NCI-H2107 (cell line): ENCODE measurements at places on chromosomes 2 and 18.

DNA sequence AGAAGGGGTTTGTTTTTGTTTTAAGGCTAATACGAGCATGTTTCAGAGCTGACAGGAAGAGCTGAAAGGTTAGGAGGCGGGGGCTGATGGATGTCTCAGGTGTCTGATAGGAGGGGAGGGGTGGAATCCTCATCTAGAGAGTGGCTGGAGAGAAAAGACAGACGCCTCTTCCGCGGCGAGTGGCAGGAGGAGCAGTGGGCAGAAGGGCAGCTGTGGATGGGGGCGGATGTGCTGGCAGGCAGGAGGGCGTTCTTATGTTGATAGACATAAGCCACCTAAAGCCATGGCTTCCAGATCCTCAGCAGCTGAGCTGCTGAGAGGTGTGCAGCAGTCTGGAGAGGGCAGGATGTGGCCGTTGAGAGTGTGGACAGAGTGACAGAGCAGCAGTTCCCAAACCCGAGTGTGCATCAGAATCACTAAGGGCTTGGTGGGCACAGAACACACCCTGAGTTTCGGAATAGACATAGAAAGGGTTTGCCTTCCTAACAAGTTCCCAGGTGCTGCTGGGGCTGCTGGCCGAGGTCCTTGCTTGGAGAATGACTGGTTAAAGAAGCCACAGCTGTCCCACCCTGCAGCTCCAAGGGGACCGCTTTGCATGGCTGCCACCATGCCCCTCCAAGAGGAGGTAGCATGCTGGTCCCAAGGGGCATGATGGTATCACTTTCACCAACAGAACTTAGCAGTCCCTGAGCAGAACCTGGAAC is 3.0 kb upstream of the ITM2C start:
- no peak for DNase-seq

DNA sequence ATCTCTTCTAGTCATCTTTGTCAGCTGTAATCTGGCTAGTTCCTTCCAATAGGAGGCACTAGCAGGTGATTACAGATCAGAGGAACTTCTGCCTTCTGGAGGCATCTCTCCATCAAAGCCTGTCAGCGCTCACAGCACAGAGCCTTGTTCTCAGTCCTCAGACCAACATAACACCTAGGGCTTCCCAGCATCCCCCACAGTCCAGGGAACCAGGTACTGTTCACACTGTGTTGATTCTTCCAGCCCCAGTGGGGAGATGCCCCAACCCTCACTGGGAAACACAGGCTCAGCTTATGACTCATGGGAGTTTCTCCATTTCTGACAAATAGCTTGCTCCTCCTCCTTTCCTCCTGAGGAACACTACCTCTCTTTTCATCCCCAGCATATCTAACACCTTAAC is 601.7 kb downstream of the CBLN2 start:
- DNase-seq: no peak

DNA sequence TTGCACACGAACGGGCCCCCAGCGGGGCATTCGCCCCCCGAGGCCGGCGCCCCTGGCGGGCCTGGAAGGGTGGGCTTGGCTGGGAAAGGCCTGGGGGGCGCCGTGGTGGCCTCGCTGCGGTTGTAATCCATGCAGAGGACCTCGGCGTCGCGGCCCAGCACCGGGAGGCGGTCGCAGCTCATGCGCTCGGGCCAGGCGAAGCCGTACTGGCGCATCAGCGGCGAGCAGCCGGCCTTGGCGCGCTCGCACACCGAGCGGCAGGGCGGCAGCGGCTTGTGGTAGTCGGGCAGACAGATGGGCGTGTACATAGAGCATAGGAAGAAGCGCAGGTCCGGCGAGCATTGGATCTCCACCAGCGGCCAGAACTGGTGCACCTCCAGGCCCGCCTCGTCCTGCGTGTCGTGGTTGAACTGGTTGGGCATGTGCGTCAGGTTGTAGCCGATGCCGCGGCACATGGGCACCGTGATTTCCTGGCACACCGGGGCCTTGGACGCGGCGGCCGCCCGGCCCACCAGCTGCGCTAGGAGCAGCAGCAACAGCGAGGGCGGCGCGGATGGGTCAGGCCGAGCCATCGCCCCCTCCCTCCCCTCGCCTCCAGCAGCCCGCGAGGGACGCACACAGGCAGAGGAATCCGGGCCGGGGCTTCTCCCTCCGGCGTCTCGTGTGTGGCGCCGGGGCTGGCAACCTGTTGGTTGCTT is 1.4 kb downstream of the FZD5 start:
- no peak for DNase-seq

GRCh38 chr2:45276914-45277313 is 267.7 kb upstream of the SIX2 start:
- no peak for DNase-seq

GRCh38 chr2:88168386-88168785 is 1.8 kb upstream of the THNSL2 start:
- peak; percentile 37 for DNase-seq

DNA sequence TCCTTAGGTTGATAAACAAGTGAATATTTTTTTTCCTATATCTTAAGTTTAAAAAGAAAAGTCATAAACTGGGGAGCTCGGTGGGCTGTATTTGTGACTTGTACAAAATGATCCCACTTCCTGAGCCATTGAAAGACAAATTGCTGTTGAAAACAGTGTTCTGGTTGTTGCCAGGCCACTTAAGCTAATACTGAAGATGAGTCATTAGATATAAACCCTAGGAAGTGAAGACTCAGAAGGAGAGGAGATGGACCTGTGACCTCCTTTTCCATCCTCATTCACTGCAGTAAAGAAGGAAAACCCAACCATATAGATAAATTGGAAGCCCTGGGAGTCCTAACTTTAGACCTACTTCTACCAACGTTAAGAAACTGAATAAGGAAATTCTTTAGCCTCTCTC is 46.2 kb upstream of the SERPINE2 start:
- DNase-seq: no peak

GRCh38 chr18:7743256-7743655 is 176.1 kb downstream of the PTPRM start:
- DNase-seq: no peak

DNA sequence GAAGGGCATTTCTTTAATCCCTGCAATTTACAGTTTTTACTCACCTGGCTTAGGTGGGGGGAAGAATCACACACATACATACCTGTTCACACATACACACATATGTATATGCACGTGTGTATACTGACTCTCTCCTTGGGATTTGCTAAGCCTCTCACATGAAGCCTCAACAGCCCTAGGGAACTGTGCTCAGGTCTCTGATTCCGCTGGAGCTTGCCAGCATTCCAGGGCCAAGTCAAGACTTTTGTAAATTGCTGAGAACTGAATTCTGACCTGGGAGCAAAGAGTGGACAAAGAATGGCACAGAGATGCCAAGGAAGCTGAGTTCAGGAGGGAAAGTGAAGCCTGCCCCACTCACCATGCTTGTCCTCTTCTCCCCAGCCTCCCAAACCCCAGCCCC is 177.3 kb downstream of the TMEM247 start:
- no peak for DNase-seq

DNA sequence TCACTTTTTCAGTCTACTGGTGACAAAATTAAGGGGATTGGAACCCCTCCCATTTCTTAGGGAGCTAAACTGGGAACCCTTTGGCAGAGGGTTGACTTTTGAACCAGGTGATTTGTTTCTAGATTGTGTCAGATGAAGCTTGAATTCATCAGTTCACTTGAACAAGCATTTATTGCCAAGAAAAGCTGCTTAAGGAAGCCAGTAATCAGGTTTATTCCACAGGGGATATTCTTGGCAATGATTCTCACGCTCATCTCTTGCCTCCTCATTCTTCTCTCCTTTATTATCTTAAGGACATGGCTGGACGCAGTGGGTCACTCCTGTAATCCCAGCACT is 101.0 kb downstream of the ALPK2 start:
- no peak for DNase-seq

DNA sequence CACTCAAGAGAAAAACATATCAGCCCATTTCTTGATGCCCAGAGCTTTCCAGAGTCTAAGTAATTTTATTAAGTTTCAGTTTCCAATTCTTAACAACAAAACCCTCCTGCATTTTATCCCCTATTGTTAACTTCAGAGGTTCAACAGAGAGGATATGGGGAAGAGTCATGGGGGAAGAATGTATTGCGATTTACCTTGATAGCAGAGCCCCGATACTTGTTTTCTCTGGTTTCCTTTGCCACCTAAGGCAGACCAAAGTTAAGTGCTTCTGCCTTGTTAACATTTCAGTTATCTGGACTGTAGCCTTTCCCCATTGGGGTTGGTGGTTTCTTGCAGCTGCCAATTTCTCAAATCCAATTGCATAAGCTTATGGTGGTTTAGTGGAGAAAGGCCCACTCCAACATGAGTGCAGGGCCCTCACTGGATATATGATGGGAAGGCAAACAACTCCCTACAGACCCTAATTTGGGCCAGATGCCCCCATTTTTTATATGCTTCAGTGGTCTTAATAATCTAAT is 82.0 kb upstream of the ITGB6 start:
- no peak for DNase-seq

DNA sequence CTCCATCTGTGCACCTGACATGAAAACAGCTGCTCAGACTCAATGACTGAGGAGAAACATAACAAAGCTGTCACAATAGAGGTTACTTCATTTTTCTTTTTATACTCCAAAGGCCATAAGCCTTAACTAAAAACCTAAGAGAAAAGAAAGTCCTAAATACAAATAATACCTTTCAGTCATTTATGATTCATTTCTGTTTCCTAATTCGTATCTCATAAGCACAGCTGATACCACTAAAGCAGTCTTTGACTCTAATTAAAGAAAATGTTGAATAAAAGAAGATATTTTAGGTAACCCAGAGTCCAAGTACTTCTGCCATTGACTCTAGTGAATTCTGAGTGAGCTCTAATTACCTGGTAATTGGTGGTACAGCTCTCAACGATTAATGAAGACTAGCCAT is 20.6 kb downstream of the NEMP2 start:
- no peak for DNase-seq

- DNase-seq: peak; percentile 2
Observed at GRCh38 chr18:80109676-80110078, 615 bp downstream of the ADNP2 start.

- no peak for DNase-seq
Observed at GRCh38 chr2:54550547-54550946, 94.4 kb downstream of the SPTBN1 start.

- DNase-seq: no peak
Observed at GRCh38 chr18:13726972-13727331, 479 bp downstream of the RNMT start.

- no peak for DNase-seq
Observed at GRCh38 chr2:23477392-23477791, 92.4 kb downstream of the KLHL29 start.

DNA sequence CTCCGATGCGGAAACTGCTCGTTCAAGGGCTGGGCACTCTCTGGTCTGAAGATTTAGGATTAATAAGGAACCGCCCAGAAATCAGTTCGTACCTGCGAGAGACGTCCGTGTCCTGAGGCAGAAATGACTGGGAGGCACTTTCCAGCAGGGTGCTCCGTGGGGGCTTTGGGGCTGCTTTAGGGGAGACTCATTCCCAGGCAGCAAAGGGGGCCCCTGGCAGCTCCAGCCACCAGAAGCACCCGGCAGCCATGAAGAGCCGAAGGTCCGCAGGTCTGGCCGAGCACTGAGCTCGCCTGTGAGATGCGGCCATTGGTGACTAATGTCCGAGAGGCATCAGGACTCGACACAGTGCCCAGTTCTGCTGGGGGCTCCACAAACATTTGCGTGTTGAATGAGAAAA is 20.9 kb downstream of the KCNG2 start:
- DNase-seq: no peak

DNA sequence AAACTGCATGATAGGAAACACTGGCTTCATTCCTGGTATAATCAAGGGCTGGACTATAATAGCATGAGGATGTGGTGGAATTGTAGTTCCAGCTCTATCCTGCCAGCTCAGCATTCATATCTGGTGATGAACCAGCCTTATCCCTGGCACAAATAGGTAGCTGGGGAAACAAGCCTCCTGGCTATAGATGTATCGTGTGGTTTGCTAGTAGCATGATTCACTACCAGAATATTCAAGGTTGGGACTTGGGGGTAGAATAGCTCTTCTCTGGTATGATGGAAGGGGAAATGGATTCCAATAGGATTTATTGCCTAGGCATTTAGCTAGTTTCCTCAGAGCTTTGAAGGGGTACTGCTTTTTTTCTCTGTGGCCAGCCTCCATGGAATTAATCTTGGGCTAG is 532.8 kb downstream of the FBXO15 start:
- DNase-seq: no peak

GRCh38 chr18:77632758-77633157 is 383.1 kb downstream of the GALR1 start:
- no peak for DNase-seq

- DNase-seq: no peak
Observed at GRCh38 chr18:37577051-37577611, 11.5 kb upstream of the CELF4 start.

DNA sequence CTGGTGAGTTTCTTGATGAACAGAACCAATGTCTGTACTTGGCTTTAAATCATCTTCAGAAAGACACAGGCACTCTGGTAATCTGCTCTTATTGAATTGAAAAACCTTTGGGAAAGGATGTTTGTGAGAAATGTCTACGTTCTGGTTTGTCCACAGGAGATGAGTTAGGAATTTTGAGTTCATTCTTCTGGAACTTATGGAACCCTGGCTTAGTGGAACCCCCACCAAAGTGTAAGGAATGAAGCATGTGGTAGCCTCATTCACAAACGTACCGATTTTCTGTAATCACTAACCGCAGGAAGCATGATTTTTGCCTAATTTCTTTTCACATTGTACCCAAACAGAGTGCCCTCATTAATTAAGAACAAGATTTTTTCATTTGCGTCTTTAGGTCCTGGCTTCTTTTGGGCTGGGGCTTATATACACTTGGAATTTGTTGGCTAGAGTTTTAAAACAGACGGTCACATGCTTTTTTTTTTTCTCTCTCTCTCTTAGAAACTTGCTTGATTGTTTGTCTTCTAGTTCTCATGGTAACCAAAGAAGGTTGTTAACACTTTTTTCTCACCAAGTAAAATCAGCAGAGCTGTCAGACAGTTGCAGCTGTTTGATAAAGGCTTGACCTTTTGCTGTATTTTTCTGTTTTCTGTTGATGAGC is 314.1 kb upstream of the THUMPD2 start:
- no peak for DNase-seq

GRCh38 chr2:203840655-203841205 is 26.8 kb upstream of the CTLA4 start:
- DNase-seq: no peak

- no peak for DNase-seq
Observed at GRCh38 chr2:8394131-8394530, 287.7 kb upstream of the ID2 start.

GRCh38 chr2:19863303-19864041 is 38.3 kb downstream of the TTC32 start:
- DNase-seq: peak; percentile 47

GRCh38 chr18:76445275-76445674 is 49.8 kb downstream of the ZNF516 start:
- DNase-seq: no peak

GRCh38 chr2:113698892-113699447 is 57.5 kb downstream of the SLC35F5 start:
- no peak for DNase-seq

DNA sequence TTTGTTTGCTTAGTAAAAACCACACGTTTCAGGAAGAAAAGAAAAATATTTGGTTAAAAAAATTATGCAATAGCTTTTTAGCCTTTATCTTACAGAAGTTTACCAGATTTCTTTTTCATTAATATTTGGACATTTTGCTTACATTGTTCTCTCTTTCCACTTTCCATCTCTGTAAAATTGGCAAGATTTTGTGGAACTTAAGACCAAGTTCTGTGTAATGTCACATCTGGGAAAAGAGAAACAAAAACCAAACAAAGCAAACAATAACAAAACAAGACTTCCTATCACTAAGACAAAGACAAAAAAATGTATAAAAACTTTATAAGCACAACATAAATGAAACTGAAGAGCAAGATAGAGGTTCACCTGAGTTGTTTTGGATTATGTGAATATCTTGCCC is 1392.1 kb upstream of the CELF4 start:
- no peak for DNase-seq

GRCh38 chr18:48502906-48503305 is 35.9 kb upstream of the CTIF start:
- DNase-seq: no peak
